ENCODE measurements at places on chromosomes 2 and 18.

- no peak for DNase-seq
These were observed 27.4 kb upstream of the WIPF1 start for GRCh38 chr2:174624895-174625430.

DNA sequence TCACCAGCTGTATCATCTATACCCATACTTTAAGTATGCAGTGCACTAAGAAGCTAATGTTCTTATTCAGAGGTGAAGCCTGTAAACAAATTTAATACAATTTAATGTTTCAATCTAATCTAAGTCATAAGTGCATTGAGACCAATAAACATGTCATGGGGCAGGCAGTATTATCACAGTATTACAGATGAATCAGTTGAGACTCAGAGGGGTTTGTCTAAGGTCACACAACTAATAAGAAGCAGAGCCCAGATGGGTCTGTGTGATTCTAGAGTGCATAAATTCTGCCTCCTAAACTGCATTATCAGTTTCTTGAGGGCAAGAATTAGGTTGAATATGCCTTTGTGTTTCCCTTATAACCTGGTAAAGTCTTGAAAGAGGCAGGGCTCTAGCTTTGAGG lies 140.9 kb upstream of the RNF152 start:
- DNase-seq = no peak

GRCh38 chr2:109703077-109703476 lies 88.9 kb downstream of the SOWAHC start:
- DNase-seq = no peak

DNA sequence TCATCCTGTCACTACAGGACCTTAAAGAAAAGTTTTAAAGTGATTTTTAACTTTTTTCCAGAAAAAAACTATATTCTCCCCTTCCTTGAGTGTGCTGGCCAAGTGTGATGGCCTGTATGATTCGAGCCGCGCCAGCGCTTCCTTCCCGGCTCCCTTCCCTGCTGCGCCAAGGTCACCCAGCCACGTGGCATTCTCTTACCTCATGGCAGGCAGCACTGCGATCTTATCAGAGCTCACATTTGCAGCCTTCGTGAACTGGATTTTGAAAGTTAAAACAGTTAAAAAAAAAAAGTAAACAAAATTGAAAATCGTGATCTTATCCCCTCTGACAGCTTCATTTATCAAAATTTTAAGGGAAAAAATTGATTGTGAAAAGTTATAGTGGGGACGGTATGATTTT lies 279.8 kb downstream of the PTGR3 start:
- DNase-seq = no peak

GRCh38 chr2:172339371-172340010 lies 87.9 kb upstream of the ITGA6 start:
- no peak for DNase-seq

DNA sequence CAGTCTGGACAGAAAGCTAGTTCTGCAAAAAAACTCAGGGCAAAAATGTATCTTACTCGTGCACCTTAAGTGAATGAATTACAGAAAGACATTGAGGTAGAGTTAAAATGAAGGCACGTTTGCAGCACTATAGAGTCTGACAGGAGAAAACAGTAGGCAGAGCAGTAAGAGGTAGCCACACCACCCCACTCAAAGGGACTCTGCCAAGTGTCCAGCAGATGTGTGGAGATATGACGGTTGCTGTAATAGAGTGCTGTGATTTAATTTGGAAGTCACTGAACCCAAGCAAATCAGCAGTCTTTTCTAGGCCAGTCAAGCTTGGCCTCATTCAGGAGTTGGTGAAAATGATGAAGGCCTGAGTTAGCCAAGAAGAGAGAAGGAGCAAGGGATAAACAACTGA lies 464.4 kb downstream of the PTPRM start:
- no peak for DNase-seq

GRCh38 chr2:101533561-101534148 lies 58.7 kb upstream of the RFX8 start:
- DNase-seq = no peak

DNA sequence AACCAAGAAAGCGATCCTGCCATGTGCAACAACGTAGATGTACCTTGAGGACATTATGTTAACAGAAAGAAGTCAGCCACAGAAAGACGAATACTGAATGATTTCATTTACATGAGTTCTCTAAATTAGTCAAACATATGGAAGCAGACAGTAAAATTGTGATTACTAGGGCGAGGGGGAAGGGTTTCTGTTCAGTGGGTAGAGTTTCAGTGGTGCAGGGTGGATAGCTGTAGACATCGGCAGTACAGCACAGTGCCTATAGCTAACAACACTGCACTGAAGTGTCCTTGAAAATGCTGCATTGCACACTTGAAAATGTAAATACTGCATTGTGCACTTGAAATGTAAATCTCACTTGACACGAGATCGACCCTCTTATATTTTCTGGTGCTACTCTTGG lies 275.3 kb downstream of the GALR1 start:
- DNase-seq = no peak

DNA sequence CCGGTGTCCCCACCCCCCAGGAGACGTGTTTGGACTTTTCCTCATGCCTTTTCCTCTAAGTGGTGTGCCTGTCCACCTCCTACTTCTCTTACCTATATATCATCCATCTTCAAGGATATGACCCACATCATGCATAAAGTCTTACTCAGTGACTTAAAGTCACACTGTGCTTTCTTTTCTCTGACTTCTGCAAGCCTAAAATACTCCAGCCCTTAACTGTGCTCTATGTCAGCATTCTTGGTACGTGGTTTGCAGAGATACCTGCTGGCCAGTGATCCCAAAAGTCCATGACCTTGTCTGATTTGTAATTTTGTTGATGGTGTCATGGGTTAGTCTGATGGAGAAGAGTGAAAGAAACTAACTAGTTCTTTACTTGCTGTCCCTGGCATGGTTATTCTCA lies 393.6 kb upstream of the NRP2 start:
- DNase-seq = no peak

GRCh38 chr2:65710779-65711295 lies 278.4 kb upstream of the SPRED2 start:
- no peak for DNase-seq

- DNase-seq = no peak
These were observed 317.4 kb upstream of the UBE2E3 start for GRCh38 chr2:180662941-180663471.

GRCh38 chr2:101948625-101949155 lies 43.1 kb upstream of the IL1R2 start:
- DNase-seq = no peak

- DNase-seq = no peak
These were observed 14.7 kb upstream of the TTC32 start for GRCh38 chr2:19916385-19916950.

- DNase-seq = no peak
These were observed 25.3 kb downstream of the FEZ2 start for GRCh38 chr2:36572719-36573059.
